Tracheal epithelial cell (primary cell): ENCODE measurements at places on chromosomes 2 and 18. TPM values are rescaled to one million over a fixed set of nuclear protein-coding genes. Genes with fewer than 3 reads are reported as not detected.

Gene L3MBTL4
- 0.21 and 1.9 TPM in 2 replicates for total RNA-seq

Gene RNF125
- 0.72 and 1.5 TPM in 2 replicates for total RNA-seq

Gene LDAH
- 12.1 and 12.8 TPM in 2 replicates for total RNA-seq

Gene GAL3ST2
- total RNA-seq: not detected in 2 replicates

Gene SF3B6
- 166 and 212 TPM in 2 replicates for total RNA-seq

Gene LRP2
- total RNA-seq: under 0.01 TPM in 1 of 2 replicates, not detected in the other

Gene DSG3
- 215 and 390 TPM in 2 replicates for total RNA-seq

Gene EPB41L3
- total RNA-seq: 0.43 and 12.5 TPM in 2 replicates

Gene UGT1A5
- total RNA-seq: 0.24 TPM in 1 of 2 replicates, not detected in the other

Gene CXCR4
- 0.48 TPM in 1 of 2 replicates, not detected in the other for total RNA-seq

Gene ADAM23
- total RNA-seq: 0.24 TPM in 1 of 2 replicates, not detected in the other

Gene NAGK
- total RNA-seq: 18.3 and 55.9 TPM in 2 replicates

Gene STPG4
- total RNA-seq: 0.24 TPM in 1 of 2 replicates, not detected in the other

Gene MCEE
- 3.6 and 6.6 TPM in 2 replicates for total RNA-seq

Gene ZFAND2B
- 32.8 and 40.1 TPM in 2 replicates for total RNA-seq

Gene PRKAG3
- total RNA-seq: not detected in 2 replicates

Gene CYP27C1
- 0.43 and 1.4 TPM in 2 replicates for total RNA-seq

Gene TACR1
- total RNA-seq: not detected in 2 replicates

Gene TRIM54
- 0.24 and 0.43 TPM in 2 replicates for total RNA-seq

Gene STAT4
- 5.1 and 13.6 TPM in 2 replicates for total RNA-seq

Gene RGPD8
- 5.5 and 8.0 TPM in 2 replicates for total RNA-seq

Gene TGFA
- total RNA-seq: 99.1 and 248 TPM in 2 replicates

Gene TCF23
- not detected in 2 replicates for total RNA-seq

Gene PSMA8
- total RNA-seq: not detected in 2 replicates

Gene VIL1
- total RNA-seq: not detected in 2 replicates

Gene GPBAR1
- 0.43 TPM in 1 of 2 replicates, not detected in the other for total RNA-seq

Gene PKDCC
- 1.3 and 1.9 TPM in 2 replicates for total RNA-seq

Gene OR6B2
- total RNA-seq: not detected in 2 replicates

Gene APCDD1
- under 0.01 TPM in 1 of 2 replicates, not detected in the other for total RNA-seq

Gene IL36B
- not detected in 2 replicates for total RNA-seq

Gene NDUFB3
- total RNA-seq: 54.2 and 66.3 TPM in 2 replicates

Gene RRM2
- total RNA-seq: 1.3 and 5.1 TPM in 2 replicates

Gene MYO7B
- not detected in 2 replicates for total RNA-seq

Gene IL1RN
- 70.3 and 167 TPM in 2 replicates for total RNA-seq

Gene CNDP1
- not detected in 2 replicates for total RNA-seq

Gene SP110
- 0.43 and 2.2 TPM in 2 replicates for total RNA-seq

Gene MAPRE3
- total RNA-seq: 1.7 and 2.4 TPM in 2 replicates

Gene CLEC4F
- not detected in 2 replicates for total RNA-seq

Gene CGREF1
- total RNA-seq: 8.7 TPM in 1 of 2 replicates, not detected in the other

Gene PLCL1
- total RNA-seq: under 0.01 TPM in 1 of 2 replicates, not detected in the other

Gene CCDC68
- total RNA-seq: 9.2 and 9.4 TPM in 2 replicates

Gene POU3F3
- total RNA-seq: under 0.01 and 4.8 TPM in 2 replicates

Gene OTOS
- total RNA-seq: not detected in 2 replicates

Gene DOK6
- under 0.01 TPM in 1 of 2 replicates, not detected in the other for total RNA-seq

Gene SPHKAP
- not detected in 2 replicates for total RNA-seq

Gene GMPPA
- 23.4 and 35.9 TPM in 2 replicates for total RNA-seq

Gene ADRA2B
- not detected in 2 replicates for total RNA-seq

Gene PLGLB1
- 0.24 and 2.3 TPM in 2 replicates for total RNA-seq

Gene LIMS3
- total RNA-seq: 2.1 and 4.3 TPM in 2 replicates

Gene LIPG
- total RNA-seq: 5.3 and 36.9 TPM in 2 replicates

Gene SERPINB11
- not detected in 2 replicates for total RNA-seq

Gene TTR
- total RNA-seq: not detected in 2 replicates

Gene NPHP1
- 1.2 and 3.4 TPM in 2 replicates for total RNA-seq
